Non-pigmented ciliary epithelial cell (primary cell): ENCODE measurements at places on chromosomes 2 and 18.

DNA sequence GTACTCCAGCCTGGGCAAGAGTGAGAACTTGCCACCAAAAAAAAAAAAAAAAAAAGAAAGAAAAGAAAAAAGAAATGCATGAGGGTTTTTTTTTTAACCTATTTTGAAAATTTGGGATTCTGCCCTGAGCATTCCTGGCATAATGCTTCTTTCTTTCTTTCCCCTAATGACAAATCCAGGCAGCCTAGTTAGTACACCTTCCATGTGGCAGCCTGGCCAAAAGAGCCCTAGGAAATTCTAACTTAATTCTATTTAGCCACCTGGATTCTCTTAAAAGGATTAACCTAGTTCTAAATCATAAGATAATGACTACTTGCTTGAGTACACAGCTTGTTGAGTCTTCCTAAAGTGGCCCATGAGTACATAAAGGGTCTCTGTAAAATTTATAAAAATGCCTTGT lies 160.1 kb downstream of the THADA start:
- no peak for DNase-seq

DNA sequence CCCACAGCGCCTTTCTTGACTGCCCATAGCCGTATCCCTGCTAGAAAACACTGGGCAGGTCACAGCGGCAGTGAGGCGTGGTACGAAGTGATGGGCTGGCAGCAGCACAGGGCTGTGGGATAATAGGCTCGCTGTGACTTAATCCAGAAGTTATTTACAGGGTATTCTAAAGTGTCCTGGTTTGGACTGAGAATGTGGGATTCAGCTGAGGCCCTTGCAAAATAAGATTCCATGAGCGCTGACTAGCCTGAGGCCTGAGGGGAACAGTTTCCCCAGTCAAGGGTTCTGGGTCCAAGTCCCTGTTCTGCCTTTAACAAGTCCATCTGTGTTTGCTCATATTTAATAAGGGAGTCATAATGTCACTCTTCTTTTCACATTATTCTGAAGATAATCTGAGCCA lies 34.6 kb downstream of the SETBP1 start:
- DNase-seq = no peak

DNA sequence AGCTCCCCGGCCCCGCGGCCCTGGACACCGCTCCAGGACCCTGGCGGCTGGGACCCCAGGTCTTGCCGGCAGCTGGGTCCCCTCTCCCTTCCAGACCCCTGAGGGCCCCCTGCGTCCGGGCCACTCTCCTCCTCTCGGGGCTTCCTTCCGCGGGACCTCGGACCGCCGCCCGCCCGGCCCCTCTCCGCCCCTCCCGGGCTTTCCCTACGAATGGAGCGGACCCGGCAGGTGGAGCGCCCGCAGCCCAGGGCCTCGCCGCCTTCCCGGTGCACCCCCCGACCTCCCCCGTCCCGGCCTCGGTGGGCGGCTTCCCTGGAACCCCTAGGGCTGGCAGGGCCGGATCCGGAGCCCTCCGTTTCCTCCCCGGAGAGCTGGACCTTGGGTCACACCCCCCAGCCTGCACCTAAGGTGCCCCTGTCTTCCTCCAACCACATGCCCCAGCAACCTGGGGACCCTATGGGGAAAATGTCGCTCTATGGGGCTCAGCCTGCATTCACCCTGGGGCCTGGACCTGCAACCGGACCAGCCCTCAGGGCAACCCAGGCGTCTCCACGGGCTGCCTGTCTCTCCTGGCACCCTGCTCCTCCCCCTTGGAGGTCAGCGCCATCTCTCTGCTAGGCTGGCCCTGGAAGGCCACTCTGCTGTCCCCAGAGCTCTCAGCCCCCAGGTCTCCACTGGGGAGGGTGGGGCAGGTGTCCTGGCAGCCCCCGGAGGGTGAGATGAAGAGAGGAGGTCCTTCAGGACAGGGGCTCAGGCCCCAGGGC lies 730 bp downstream of the B3GNT7 start:
- DNase-seq = no peak

- no peak for DNase-seq
Measured at GRCh38 chr2:222960126-222960525, 91.9 kb upstream of the KCNE4 start.

GRCh38 chr2:184205048-184205596 lies 393.2 kb upstream of the ZNF804A start:
- no peak for DNase-seq

- peak; percentile 14 for DNase-seq
Measured at GRCh38 chr2:35973132-35973736, 382.3 kb upstream of the CRIM1 start.

- peak; percentile 58 for DNase-seq
Measured at GRCh38 chr2:85785027-85785822, 31.4 kb downstream of the ATOH8 start.

DNA sequence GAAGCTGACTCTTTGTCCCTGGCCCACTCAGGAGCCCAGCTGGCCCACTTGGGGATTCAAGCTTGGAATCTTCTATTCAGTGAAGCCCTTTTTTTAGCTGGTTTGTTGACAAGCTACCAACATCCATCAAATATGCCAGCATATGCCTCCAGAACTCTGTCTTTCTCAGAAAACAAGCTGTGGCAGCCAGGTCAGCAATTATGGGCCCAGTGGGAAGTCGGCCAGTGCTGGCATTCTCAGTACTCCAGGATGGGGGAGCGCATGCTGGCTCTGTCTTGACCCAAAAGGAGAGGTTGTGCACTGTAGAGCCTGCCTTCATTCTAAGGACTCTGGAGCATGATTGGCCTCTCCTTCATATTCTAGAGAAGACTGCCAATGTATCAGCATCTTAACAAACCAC lies 401.5 kb downstream of the CNTNAP5 start:
- DNase-seq = no peak

- DNase-seq = no peak
Measured at GRCh38 chr2:28702878-28703277, 48.8 kb upstream of the PPP1CB start.

- DNase-seq = no peak
Measured at GRCh38 chr18:9596226-9596625, 18.1 kb downstream of the PPP4R1 start.

DNA sequence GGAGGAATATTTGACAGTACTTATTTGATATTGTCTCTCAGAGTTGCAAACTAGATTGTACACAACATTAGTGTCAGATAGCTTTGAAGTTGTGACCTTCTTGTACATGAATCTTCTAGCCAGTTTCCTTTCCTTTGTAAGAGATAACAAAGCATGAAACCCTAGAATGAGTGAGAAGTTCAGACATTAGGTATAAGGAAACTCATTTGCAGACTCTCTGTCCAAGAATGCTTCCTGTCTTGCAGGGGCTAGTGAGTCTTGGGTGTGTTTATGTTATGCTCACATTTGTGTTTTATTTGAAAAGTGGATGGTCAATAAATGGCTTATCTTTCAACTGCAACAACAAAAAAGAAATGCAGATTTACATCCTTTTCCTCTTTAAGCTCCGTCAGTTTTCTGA lies 1.4 kb downstream of the BOD1L2 start:
- DNase-seq = no peak

DNA sequence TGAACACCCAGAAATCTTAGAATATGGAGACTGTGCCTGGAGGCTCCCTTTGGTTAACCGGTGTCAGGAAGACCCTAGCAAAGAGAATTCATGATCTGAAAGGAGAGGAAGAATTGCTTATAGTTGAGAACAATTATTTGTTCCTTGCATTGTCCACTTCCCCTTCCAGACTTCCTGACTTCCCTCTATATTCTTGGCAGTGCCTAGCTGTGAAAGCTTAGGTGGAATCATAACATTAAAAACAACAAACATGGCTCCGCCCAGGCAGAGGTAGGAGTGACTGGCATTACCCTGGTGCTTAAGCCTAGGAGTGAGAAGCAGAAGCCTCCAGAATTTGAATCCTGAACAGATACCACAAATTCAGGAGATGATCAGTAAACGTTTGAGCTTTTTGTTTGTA lies 1.9 kb downstream of the TTL start:
- DNase-seq = no peak
